ENCODE measurements at places on chromosomes 7 and 10.

DNA sequence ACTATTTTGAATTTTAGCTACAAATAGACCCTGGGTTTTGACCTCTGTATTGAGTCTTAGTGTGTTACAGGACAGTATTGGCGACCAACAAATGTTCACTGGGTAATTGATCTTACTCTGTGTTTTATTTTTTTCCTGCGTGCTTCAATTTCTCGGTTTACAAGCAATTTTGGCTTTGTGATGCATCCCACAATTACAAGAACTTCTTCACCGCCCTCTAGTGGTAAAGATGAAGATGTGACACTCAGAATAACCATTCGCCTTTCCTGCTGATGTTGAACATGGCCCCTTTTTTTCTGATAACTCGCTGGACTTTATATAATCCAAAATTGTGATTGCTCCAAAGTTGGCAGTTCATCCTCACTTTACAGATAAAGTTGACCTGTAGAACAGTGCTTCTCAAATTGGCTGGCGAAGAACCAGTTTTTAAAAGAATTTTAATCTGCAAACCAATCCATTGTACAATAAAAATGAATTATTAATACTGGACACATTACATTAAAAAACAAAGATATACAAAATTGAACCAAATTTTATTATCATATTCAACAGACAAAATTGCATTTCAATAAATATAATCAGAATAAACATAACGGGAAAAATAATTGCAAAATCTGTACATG is 20.2 kb upstream of the SMC3 start:
- no peak for DNase-seq

DNA sequence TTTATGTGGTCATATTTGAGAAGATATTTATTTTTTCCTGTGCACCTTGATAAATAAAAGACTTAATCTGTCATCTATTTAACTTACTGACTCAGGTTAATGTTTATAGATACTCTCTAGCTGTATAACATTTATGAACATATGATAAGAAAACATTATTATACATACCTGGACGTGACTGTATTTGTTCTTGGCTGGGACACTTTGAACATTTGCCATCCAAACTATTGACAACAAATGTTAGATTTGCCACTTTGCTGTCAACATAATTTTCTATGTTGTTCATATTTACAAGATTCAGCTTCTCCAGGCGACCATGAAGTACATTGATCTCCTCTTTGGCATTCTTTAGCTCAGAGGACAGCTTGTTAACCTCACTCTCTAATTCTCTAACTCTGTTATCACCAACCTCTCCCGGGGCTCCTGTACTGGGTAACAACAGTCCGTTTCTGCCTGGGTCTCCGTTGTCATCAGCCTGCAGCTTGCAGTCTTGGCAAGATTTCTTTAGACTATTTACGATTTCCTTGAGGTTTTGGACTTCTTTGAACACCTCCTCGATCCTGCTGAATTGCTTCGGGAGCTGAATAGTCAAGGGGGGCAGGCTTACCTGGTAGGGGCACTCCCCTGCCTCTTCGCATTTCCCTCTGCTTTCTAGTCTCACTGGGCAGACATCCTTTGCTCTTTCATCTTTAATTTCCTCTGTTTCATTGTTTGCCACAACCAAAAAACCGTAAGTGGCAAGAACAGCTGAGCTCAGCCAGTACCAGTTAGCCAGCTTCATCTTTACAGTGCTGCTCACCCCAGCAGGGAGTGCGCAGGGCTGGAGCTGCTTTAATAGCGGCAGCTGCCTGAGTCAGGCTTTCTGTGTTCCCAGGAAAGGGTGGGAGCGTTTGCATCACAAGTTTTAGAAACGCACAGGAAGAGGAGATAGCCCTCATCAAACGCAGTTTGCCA is at the start of gene FGL2:
FGL2 (minus strand) TSS at position 807 of the 954 bp plus-strand sequence; CDS start at position 781, 26 bp downstream.
- DNase-seq: peak; percentile 13

- no peak for DNase-seq
Observed at GRCh38 chr10:13997650-13998049, 333.1 kb downstream of the FRMD4A start.

- DNase-seq: no peak
Observed at GRCh38 chr7:26265499-26266075, 26.1 kb upstream of the SNX10 start.

GRCh38 chr7:93622036-93623033 is 47.8 kb upstream of the CALCR start:
- DNase-seq: no peak

GRCh38 chr7:111364413-111364812 is 197.9 kb downstream of the IMMP2L start:
- no peak for DNase-seq

Measured in urinary bladder (tissue), 4 donors.